ENCODE measurements at places on chromosomes 2 and 18. TPM values are rescaled to one million over a fixed set of nuclear protein-coding genes. Genes with fewer than 3 reads are reported as not detected.

CCDC85A gene
- 16.9 TPM for total RNA-seq

RETREG2 gene
- total RNA-seq: 59.5 TPM

CCBE1 gene
- total RNA-seq: not detected

CROCC2 gene
- not detected for total RNA-seq

HTR2B gene
- total RNA-seq: 0.55 TPM

RTP5 gene
- not detected for total RNA-seq

COLEC12 gene
- total RNA-seq: 13.8 TPM

DYSF gene
- 134 TPM for total RNA-seq

STAT4 gene
- total RNA-seq: 0.46 TPM

FABP1 gene
- not detected for total RNA-seq

NIF3L1 gene
- total RNA-seq: 16.3 TPM

CD207 gene
- not detected for total RNA-seq

C1QL2 gene
- not detected for total RNA-seq

AUP1 gene
- total RNA-seq: 103 TPM

DCDC2C gene
- total RNA-seq: not detected

SERPINB10 gene
- not detected for total RNA-seq

CCDC74A gene
- 7.0 TPM for total RNA-seq

LOXL3 gene
- total RNA-seq: 0.95 TPM

SCYGR4 gene
- not detected for total RNA-seq

Measured in endothelial cell of umbilical vein (primary cell).